HepG2 (cell line): ENCODE measurements at places on chromosomes 5 and 9. TPM values are rescaled to one million over a fixed set of nuclear protein-coding genes. Genes with fewer than 3 reads are reported as not detected.

Gene ADAMTS6
- total RNA-seq, result 0.93 and 3.1 TPM in 2 replicates

Gene TNFSF8
- not detected in 2 replicates for total RNA-seq

Gene LRRC19
- total RNA-seq, result not detected in 2 replicates

Gene C6
- total RNA-seq, result 2.5 and 4.7 TPM in 2 replicates

GRCh38 chr9:86753836-86754235 lies 193.5 kb downstream of the GAS1 start:
- no peak for DNase-seq

- DNase-seq, result no peak
These were observed 39.0 kb upstream of the FAT2 start for GRCh38 chr5:151630088-151630487.

GRCh38 chr9:122005597-122005996 lies 87.5 kb downstream of the TTLL11 start:
- DNase-seq, result no peak

GRCh38 chr5:35963381-35963843 lies 25.0 kb upstream of the CAPSL start:
- DNase-seq, result no peak

GRCh38 chr5:26427281-26427680 lies 611.1 kb downstream of the CDH9 start:
- DNase-seq, result no peak

- DNase-seq, result no peak
These were observed 575.2 kb upstream of the WWC1 start for GRCh38 chr5:167716126-167716775.

DNA sequence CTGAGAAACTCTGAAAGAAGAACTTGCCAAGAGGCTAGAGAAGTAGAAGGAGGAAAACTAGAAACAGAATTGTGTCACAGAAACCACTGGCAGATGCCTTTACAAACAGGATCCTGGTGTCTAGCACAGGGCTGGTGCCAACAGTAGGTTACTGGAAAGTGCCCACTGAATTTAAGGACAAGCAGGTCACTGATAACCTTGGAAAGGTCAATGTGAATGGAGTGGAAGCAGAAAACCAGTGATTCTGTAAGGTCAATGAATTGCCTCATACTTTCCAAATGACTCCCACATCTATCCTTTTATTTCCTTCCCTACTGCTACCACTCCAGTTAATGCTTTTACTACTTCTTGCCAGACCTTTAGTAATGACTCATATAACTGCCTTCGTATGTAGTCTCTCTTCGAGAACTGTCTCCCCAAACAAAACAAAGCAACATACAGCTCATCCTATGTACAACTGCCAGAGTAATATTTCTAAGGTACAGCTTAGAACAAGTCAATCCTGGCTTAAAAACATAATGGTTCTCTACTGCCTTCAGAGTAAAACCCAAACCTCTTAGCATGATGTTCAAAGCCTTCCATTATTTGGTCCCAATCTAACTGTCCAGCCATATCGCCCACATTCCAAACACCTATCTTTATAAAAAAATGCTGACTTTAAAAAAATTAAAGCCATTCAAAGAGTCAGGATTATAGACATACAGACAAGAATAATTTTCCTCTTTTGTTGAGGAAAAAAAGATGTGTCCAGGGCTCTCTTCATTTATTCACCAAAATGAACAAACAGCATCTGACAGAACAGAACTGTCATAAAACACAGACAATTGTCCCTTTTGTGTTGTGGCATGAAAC lies 52.5 kb downstream of the NR3C1 start:
- no peak for DNase-seq
